Hepatocyte (in vitro differentiated cells): ENCODE measurements at places on chromosomes 13 and 19. TPM values are rescaled to one million over a fixed set of nuclear protein-coding genes. Genes with fewer than 3 reads are reported as not detected.

DNA sequence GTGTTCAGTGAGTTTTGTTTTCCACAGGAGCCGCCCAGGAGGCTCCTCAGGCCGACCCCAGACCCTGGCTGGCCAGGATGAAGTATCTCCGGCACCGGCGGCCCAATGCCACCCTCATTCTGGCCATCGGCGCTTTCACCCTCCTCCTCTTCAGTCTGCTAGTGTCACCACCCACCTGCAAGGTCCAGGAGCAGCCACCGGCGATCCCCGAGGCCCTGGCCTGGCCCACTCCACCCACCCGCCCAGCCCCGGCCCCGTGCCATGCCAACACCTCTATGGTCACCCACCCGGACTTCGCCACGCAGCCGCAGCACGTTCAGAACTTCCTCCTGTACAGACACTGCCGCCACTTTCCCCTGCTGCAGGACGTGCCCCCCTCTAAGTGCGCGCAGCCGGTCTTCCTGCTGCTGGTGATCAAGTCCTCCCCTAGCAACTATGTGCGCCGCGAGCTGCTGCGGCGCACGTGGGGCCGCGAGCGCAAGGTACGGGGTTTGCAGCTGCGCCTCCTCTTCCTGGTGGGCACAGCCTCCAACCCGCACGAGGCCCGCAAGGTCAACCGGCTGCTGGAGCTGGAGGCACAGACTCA lies 12.9 kb downstream of the B3GNT3 start:
- no peak overlapping the region for H3K4me3 ChIP-seq
- H3K36me3 ChIP-seq, result no peaks in the 10 kb centered on the region
- H3K4me1 ChIP-seq, result no peaks in the 10 kb centered on the region
- no peaks in the 10 kb centered on the region for H3K27me3 ChIP-seq
- no peak overlapping the region for H3K27ac ChIP-seq

DNA sequence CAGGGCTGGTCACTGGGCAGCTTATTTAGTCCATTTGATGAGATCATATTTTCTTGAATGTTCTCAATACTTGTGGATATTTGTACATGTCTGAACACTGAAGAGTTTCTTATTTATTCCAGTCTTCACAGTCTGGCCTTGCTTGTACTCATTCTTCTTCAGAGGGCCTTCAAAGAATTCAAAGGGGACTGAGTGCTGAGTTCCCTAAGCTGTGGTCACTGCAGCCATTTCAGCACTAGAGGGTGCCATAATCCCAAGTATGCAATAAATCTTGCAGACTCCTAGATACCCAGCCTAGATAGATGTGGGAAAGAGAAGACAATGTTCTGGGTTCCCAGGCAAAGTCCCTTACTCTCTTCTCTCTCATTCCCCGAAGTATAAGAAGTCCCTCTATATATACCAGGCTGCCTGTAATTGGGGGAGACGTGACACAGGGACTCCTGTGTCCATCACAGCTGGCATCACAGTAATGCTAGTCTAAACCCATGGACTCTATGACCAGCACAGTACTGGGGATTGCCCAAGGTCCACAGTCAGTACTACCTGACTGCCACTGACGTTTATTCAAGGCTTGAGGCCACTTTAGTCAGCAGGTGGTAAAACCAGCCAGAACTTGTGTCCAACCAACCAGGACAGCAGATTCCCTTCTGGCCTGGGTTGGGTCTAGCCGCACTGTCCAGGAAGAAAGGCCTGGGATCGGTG lies 8.9 kb upstream of the VN1R1 start:
- H3K4me3 ChIP-seq, result no peak overlapping the region
- peaks cover 5% of the 10 kb centered on the region for H3K36me3 ChIP-seq
- no peak for DNase-seq
- H3K27me3 ChIP-seq, result no peaks in the 10 kb centered on the region

- peaks cover 3% of the 10 kb centered on the region for H3K4me1 ChIP-seq
- H3K27me3 ChIP-seq, result no peaks in the 10 kb centered on the region
- no peak overlapping the region for H3K4me3 ChIP-seq
- H3K27ac ChIP-seq, result no peak overlapping the region
- H3K36me3 ChIP-seq, result no peaks in the 10 kb centered on the region
Observed at GRCh38 chr13:39895254-39895653, 239.8 kb downstream of the COG6 start.

GRCh38 chr19:16133818-16134217 lies 9.7 kb upstream of the HSH2D start:
- H3K27ac ChIP-seq, result no peak overlapping the region
- no peaks in the 10 kb centered on the region for H3K36me3 ChIP-seq
- H3K4me3 ChIP-seq, result no peak overlapping the region
- DNase-seq, result no peak
- H3K27me3 ChIP-seq, result no peaks in the 10 kb centered on the region

- H3K27ac ChIP-seq, result no peak overlapping the region
- no peaks in the 10 kb centered on the region for H3K4me1 ChIP-seq
- H3K36me3 ChIP-seq, result no peaks in the 10 kb centered on the region
- H3K27me3 ChIP-seq, result no peaks in the 10 kb centered on the region
- H3K4me3 ChIP-seq, result no peak overlapping the region
Observed at GRCh38 chr19:31303262-31303815, 45.9 kb downstream of the TSHZ3 start.

DNA sequence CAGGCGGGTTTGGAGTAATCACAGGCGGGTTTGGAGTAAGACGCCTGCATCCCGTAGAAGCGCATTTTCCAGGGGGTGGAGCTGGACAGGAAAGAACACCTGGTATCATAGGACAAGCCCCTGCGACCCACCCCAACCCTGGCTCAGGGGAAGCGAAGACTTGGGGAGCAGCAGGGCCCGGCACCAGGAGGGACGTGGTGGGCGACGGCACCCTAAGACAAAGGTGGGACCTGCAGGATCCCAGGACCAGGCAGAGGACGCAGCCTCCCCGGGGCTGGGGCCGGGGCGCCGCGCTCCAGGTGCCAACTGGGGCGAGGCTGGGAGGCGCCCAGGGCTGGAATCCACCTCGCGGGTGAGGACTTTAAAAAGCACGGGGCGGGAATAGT lies 520 bp downstream of the ZNF600 start:
- no peaks in the 10 kb centered on the region for H3K4me1 ChIP-seq
- no peaks in the 10 kb centered on the region for H3K36me3 ChIP-seq
- H3K27me3 ChIP-seq, result no peaks in the 10 kb centered on the region
- peak overlapping the region; percentile 79 for H3K27ac ChIP-seq

DNA sequence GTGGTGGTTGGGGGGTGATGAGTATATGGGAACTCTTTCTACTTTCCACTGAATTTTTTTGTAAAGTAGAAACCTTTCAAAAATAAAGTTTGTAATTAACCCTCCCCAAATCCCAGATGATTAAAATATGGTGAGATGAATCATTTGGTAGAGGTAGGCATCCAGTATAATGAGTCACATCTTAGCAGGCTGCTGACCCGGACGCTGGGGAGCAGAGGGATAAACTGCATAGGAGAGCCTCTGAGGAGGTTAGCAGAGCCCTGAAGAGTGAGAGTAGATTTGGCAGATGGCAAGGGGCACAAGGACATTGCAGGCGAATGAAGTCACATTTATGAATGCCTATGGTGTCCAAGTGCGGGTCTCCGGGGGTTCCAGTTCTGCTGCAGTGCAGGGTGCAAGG lies 293.8 kb downstream of the FGF9 start:
- no peak overlapping the region for H3K27ac ChIP-seq
- DNase-seq, result no peak
- H3K4me3 ChIP-seq, result no peak overlapping the region

DNA sequence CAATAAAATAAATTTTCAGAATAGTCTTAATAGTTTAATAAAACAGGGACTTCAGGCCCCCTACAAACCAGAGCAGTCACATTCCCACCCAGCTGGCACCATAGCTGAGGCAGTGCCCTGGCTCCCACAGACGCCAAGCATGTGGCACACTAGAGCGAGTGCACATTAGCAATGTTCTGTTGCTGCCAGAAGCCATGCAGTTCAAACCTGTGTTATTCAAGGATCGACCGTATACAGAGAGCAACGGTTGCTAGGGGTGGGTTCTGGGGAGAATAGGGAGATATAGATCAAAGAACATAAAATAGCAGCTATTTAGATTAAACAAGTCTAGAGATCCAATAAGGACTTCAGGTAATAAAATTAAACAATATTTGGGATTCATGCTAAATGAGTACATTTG lies 419.3 kb upstream of the KLHL1 start:
- no peak overlapping the region for H3K27ac ChIP-seq
- no peak overlapping the region for H3K4me3 ChIP-seq
- DNase-seq, result no peak
- no peaks in the 10 kb centered on the region for H3K27me3 ChIP-seq
- no peaks in the 10 kb centered on the region for H3K4me1 ChIP-seq
- no peaks in the 10 kb centered on the region for H3K36me3 ChIP-seq

GRCh38 chr19:447064-447426 lies 13.8 kb downstream of the SHC2 start:
- no peaks in the 10 kb centered on the region for H3K27me3 ChIP-seq
- H3K4me1 ChIP-seq, result peaks cover 17% of the 10 kb centered on the region
- no peak overlapping the region for H3K4me3 ChIP-seq
- H3K36me3 ChIP-seq, result no peaks in the 10 kb centered on the region

DNA sequence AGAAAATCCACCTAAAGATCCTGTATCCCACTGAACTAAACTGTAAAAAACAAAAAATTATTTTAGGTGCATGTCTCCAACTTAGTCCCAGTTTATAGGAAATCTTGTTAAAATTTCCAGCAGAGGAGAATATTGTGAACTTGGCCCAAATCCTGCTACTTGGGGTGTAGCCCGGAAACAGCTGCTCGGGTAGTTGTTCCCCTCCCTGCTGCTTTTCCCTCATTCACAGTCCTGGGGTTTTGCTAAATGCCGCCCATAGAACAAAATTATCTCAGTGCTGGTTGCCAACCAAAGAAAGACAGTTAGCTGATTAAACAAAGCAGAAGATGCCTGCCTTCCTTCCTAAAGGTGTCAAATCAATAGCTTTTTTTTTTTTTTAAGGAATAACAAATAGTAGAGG lies 330.5 kb upstream of the KLF12 start:
- DNase-seq, result peak; percentile 8
- no peaks in the 10 kb centered on the region for H3K27me3 ChIP-seq
- no peak overlapping the region for H3K4me3 ChIP-seq
- H3K36me3 ChIP-seq, result no peaks in the 10 kb centered on the region
- no peak overlapping the region for H3K27ac ChIP-seq
- H3K4me1 ChIP-seq, result no peaks in the 10 kb centered on the region

DNA sequence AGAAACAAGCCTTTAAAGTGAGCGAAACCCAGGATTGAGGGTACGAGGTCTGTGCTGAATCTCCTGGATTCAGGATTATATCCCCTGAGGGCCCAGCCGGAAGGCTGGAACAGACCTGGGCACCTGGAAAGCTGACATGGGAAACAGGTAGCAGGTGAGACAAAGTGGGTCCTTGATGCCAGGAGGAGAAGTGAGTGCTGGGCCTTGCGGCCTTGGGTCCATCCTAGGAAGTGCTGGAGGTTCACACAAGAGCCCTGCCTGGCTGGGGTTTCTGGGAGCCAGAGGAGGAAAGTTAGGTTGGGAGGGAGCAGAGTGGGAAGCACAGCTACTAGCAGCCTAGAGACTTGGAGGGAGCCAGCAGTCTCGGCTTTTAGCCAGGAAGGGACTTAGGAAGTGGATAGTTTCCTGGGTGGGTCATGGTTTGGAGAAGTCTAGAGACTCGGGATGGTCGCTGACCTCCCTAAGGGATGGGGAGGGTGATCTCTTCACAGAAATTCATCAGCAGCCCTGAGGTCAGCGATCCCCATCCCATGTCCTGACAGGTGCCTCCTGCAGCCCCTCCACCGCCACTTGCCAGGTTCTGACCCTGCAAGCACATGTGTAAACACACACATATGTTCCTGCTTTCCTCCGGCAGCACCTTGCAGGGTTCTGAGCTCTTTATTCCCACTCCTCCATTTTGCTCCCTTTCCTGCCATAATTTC lies 29.4 kb upstream of the ZNF492 start:
- H3K4me1 ChIP-seq, result no peaks in the 10 kb centered on the region
- H3K4me3 ChIP-seq, result no peak overlapping the region
- H3K27me3 ChIP-seq, result no peaks in the 10 kb centered on the region
- no peaks in the 10 kb centered on the region for H3K36me3 ChIP-seq

- no peaks in the 10 kb centered on the region for H3K36me3 ChIP-seq
- peaks cover 15% of the 10 kb centered on the region for H3K4me1 ChIP-seq
- no peak overlapping the region for H3K4me3 ChIP-seq
- H3K27me3 ChIP-seq, result no peaks in the 10 kb centered on the region
Observed at GRCh38 chr13:105979131-105980011, 556.1 kb downstream of the EFNB2 start.

- H3K27ac ChIP-seq, result no peak within 1 kb of the TSS
- no peak within 1 kb of the TSS for H3K4me3 ChIP-seq
- no peak for DNase-seq
- H3K36me3 ChIP-seq, result no peaks in the 10 kb centered on the region
- peaks cover 75% of the 10 kb centered on the region for H3K27me3 ChIP-seq
Observed at GRCh38 chr19:53908935-53909415, at the start of gene CACNG7. Gene CACNG7, plus strand, starts transcription at chr19:53909278. Its CDS starts 3,554 bp downstream, at chr19:53912832.

DNA sequence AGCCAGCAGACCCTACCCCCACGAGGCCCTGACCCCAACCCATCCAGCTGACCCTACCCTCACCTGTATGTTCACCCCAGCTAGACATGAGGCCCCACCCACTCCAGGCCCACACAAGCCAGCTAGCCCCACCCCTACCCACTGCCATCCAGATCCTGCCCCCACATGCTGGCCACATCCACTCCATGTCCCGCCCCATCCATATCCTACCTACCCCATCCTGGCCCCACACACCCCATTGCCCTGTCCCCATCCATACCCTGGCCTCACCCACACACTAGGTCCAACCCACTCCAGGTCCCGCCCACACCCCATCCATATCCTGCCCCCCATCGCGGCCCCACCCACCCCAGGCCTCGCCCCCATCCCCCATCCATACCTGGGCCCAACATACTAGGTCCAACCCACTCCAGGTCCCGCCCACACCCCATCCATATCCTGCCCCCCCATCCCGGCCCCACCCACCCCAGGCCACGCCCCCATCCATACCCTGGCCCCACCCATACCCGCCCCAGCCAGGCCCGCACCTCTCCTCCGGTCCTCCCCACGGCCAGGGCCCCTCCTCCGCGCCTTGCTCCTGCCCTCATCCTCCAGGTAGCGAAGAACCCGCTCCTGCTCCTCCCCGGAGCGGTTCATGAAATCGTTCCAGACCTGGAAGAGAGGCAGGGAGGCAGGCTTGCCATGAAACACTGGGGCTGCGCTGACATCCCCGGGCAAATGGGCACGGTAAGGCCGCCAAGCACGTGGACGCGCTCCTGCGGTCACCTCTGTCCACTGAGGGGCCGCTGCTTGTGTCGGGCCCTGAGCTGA lies 7.2 kb downstream of the RNU6-9 start:
- no peaks in the 10 kb centered on the region for H3K27me3 ChIP-seq
- H3K4me1 ChIP-seq, result no peaks in the 10 kb centered on the region
- H3K27ac ChIP-seq, result no peak overlapping the region
- no peaks in the 10 kb centered on the region for H3K36me3 ChIP-seq
- no peak for DNase-seq

DNA sequence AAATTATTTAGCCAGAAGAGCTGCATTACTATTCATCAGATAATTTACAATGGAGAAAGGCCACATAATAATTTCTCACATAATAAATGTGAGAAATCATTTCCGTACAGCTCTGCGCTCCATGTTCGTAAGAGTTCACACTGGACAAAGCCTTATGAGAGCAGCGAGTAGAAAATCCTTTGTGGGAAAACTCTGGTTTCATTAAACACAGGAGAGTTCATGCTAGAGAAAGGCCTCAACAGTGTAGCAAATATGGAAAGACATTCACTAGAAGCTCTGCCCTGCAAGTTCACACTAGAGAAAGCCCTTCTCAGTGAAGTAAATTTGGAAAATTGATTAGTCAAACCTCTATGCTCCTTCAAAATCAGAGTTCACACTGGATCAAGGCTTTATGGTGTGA lies 8.4 kb downstream of the ZNF776 start:
- no peaks in the 10 kb centered on the region for H3K4me1 ChIP-seq
- H3K36me3 ChIP-seq, result peaks cover 30% of the 10 kb centered on the region
- no peak for DNase-seq
- no peaks in the 10 kb centered on the region for H3K27me3 ChIP-seq
- no peak overlapping the region for H3K27ac ChIP-seq
- no peak overlapping the region for H3K4me3 ChIP-seq

Gene F2RL3
- polyA plus RNA-seq, result 0.08 and 0.57 TPM in 2 replicates

Gene LILRB5
- polyA plus RNA-seq, result 1.3 and 1.6 TPM in 2 replicates

Gene ZNF83
- 32.6 and 42.9 TPM in 2 replicates for polyA plus RNA-seq
